Frontal cortex (tissue), 4 donors: ENCODE measurements at places on chromosomes 11 and 22.
A peak's percentile ranks its signal among the peaks of the same experiment; 100 is the strongest.

GRCh38 chr11:120601536-120601935 is 90.0 kb downstream of the GRIK4 start:
- peak; percentile 41 for DNase-seq

DNA sequence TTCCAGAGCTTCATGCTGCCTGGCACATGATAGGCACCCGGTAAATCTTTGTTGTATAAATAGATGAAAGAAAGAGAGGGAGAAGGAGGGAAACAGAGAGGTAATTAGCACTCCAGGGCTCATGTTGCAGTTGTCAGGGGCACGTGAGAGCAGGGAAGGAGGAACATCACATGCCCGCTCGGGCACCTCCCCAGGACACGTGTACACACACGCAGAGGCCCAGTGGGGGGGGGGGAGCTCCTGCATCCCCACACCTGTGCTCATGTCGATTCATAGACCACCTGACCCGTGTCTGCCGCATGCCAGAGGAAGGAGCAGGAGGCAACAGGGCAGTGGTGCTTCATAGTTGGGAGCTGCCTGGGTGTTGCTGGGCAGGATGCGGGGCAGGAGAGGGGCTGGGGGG is 37.1 kb upstream of the NNMT start:
- DNase-seq = no peak

DNA sequence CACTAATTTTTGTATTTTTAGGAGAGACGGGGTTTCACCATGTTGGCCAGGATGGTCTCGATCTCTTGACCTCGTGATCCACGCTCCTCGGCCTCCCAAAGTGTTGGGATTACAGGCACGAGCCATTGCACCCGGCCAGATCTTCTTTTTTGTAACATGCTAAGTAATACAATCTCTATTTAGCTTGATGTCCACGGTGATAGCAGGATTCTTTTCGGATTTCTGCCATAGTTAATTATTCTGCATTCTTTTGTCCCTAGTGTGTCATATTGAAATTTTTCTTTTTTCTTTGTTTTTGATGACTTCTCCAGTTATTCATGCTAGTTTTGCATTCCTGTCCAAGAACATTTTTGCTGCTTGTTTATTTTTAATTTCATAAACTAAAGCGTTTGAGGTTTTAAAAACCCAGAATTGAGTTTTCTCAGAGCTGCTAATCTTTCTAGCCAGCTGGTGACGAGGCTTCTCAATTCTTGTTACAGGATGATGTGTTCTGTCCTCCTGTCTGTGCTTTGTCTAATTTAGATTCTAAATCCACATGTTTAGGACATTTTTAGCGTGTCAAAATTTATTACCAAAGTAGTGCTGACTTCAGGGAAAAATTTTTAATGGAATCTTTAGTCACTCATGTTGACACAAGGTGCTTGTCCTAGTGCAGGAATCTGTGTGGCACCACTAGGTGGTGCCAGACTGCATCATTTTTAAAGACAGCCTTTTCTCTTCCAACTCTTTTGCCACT is 21.8 kb downstream of the NF2 start:
- DNase-seq = no peak

GRCh38 chr11:69531717-69532088 is 50.2 kb downstream of the LINC01488 start:
- DNase-seq = no peak

- DNase-seq = no peak
Observed at GRCh38 chr22:30332994-30333706, 6.4 kb upstream of the TBC1D10A start.

DNA sequence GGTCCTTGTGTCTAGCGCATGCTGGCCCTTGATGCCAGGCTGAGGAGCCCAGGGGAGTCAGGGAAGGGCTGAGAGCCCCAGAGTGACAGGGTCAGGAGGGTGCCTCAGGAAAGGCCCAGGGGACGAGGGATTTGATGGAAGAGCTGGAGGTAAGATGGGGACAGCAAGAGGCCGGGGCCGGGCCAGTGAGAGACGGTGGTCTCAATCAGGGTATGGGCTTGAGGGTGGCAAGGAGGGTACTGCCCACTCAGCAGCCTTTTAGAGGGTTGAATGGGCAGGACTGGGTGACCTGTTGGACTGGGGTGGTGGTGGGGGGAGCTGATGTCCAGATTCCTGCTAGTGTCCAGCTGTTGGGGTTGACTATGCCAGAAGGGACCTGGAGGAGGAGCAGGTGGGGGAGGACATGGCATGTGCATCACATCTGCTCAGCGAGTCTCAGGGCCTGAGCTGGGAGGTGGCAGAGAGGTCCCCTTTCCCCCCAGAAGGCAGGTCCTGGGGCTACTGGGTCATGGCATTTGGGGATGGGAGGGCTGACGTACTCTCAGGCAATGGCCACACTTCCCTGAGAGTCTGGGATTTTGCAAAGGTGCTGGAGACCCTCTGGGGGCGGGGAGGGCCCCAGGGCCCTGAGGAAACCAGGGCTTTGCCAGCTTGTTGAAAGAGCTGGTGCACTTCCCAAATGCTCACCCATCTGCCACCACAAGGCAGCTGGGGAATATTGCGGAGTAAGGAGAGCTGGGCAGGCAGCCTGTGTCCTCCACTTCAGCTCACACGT is 18.4 kb downstream of the MYO7A start:
- DNase-seq = no peak

DNA sequence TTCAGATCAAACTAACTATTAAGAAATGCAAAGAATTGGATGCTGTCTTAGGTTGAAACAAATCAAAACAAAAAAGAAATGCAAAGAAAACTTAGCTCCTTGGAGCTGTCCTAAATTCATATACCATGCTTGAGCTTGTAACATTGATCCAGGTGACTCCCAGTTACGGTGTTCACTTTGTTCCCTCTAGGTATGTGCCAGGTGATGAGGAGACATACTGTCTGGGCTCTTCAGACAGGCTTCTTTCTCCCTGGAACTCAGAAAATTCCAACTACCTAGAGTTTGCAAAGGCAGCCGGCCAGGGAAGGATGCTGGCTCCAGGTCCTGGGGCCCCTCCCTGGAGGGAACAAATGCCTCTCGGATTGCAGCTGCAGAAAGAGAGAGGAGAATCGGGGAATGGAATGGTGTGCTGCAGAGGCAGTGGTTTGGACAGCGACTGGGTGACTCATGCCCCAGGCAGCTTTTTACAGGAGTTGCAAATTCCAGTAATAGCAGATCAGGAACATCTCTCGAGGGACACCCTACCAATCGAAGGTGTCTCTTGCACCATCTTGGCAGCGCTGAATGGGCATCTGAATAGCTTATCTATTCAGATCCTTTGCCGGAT is 12.3 kb upstream of the ASPHD2 start:
- no peak for DNase-seq

DNA sequence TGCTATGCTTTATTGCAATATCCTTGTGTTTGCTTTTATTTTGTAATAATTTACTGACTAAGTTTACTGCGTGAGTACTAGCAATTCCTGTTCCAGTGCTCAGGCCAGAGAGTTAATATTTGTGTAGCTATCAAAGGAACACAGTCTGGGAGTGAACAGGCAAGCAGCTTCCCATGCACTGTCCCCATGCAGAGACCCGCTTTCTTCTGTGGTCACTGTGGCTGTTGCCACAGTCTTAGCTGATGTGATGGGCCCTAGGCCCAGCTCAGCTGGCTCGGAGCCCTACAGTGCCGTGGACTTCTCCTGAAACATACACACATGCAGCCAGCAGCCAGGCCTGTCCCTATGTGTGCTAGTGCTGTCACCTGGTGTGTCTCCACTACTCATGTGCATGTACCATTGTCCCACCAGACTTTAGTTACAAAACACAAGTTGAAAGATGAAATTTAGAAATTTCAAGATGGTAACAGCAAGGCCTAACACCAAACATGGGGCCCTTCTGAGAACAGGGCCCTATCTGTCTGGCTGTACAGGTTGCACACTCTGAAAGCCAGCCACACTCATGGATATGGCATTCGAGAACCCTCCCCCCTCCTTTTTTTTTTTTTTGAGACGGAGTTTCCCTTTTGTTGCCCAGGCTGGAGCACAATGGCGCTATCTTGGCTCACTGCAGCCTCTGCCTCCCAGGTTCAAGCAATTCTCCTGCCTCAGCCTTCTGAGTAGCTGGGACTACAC is 12.3 kb upstream of the SCUBE2 start:
- DNase-seq = no peak
